T1000 (cell line): ENCODE measurements at places on chromosomes 3 and 15.

- DNase-seq, result no peak
Measured at GRCh38 chr3:115626006-115626409, 2.7 kb downstream of the GAP43 start.

DNA sequence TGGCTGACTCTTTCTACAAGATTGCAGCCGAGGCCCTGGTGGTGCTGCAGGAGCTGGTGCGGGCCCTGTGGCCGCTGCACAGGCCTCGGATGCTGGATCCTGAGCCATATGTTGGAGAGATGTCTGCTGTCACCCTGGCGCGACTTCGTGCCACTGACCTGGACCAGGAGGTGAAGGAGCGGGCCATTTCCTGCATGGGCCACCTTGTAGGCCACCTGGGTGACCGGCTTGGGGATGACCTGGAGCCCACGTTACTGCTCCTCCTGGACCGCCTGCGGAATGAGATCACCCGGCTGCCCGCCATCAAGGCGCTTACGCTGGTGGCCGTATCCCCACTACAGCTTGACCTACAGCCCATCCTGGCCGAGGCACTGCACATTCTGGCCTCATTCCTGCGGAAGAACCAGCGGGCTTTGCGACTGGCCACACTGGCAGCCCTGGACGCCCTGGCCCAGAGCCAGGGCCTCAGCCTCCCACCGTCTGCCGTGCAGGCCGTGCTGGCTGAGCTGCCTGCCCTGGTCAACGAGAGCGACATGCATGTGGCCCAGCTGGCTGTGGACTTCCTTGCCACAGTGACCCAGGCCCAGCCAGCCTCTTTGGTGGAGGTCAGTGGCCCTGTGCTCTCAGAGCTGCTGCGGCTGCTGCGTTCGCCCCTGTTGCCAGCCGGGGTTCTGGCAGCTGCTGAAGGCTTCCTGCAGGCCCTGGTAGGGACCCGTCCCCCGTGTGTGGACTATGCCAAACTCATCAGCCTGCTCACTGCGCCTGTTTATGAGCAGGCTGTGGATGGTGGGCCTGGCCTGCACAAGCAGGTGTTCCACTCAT is 20.3 kb downstream of the CAND2 start:
- DNase-seq, result no peak

GRCh38 chr15:79442911-79443310 is 10.8 kb downstream of the MINAR1 start:
- DNase-seq, result no peak

DNA sequence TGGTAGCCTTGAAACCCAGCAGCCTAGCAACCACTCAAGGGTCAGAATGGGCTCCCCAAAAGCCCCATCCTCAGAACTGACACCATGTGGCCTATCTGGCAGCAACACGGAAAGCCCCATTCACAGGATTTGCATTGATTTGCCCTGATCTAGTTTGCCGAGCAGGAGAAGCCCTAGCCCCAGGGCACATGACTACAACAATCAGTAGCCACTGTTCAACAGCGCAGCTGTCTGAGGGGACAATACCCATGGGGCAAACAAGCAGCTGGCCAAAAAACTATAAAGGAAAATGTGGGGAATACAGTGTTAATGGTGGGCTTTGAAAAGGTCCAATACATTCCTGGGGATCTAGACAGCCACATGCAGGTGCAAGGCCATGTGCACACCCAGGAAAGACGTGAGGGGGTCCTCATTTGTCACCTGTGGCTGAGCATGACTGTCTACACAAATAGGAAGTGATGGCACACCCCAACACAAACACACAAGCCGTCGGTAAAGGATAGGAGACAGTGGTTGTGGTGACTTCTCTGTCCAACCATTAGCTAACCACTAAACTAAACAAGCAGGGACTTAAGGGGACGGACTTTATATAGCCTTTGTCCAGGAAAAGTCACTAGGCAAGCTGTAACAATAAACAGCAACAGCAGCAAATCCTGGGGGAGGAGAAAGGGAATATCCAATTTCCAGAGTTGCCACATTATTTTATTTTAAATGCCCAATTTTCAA is 113.7 kb downstream of the LRIG1 start:
- DNase-seq, result peak; percentile 31

GRCh38 chr3:62718011-62718410 is 157.2 kb downstream of the CADPS start:
- no peak for DNase-seq

DNA sequence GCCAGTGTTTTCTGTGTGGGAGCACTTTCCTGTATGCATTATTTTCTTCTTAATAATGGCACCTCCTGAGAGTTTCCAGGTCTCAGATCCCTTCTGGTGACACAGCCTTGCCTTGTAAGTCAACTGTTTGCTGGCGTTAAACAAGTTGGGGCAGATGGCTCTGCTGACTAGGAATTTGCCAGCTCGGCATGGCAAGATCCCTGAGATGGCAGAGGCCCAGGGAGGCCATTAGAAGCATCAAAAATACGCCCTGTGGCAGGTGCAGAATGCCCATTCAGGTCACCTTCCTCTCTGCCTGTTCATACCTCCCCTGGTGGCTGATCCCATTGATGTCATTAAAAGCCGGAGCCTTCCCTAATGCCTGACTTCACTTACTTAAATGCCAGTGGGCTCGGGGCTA is 320.9 kb upstream of the CTDSPL start:
- no peak for DNase-seq

DNA sequence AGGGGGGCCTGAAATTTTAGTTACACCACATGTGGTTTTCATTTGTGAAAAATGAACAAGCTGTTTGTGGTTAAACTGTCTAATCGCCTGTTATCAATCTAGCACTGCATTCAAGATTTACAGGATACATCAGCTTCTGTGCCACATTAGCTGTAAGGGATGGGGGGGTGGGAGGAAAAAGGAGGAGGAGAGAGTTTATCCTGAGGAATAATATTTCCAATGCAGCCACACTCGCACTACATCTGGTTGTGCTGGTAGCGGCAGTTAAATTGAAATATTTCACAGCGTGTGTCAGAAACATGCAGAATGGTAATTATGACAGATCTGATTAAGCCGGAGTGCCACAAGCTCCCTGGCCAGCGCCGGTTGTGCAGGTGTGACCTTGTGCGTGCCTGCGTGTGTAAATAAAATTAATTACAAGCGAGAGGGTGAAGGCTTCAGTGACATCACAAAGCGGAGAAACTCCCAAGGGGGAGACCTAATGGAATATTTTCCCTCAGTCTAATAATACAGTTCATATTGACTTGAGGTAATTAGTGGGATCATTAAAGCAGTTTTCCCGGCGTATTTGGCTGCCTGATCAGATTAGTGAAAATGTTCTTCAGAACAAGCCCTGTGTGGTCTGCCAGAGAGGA is 55.5 kb downstream of the SATB1 start:
- no peak for DNase-seq

DNA sequence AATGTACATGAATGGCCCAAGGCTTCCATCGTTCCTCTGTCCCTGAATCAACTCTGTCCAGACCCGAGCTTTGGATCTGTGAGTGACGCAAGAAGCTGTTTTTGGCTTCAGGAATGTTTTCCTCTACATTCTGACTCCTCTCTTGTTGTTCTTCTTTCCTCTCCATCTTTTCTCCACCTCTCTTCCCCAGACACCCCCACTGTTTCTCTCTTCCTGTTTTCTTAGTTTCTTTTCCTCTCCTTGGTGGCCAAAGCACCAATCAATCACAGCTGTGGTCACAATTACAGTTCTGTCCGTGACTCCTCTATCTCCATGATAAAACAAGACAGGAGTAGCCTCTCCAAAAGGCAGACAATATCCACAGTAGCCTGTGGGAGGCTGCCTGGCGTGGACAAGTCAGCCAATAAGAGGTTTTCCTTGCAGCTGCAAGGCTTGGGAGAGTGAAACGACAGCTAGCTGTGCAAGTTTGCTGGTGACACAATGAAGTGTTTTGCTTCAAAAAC is 4.9 kb upstream of the TMEM212 start:
- DNase-seq, result no peak

GRCh38 chr15:33489335-33489734 is 178.6 kb downstream of the RYR3 start:
- DNase-seq, result no peak

DNA sequence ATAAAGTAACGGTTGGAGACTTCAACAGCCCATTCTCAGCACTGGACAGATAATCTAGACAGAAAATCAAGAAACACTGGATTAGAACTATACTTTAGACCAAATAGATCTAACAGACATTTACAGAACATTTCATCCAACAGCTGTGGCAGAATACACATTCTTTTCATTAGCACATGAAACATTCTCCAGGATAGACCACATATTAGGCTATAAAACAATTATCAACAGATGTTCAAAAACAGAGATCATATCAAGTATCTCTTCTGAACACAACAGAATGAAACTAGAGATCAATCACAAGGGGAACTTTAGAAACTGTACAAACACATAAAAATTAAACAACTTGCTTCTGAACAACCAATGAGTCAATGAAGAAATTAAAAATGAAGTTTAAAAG is 133.3 kb downstream of the ADAM10 start:
- DNase-seq, result no peak

GRCh38 chr3:134407239-134407625 is 33.0 kb upstream of the AMOTL2 start:
- no peak for DNase-seq

GRCh38 chr3:65524584-65524983 is 514.1 kb downstream of the MAGI1 start:
- no peak for DNase-seq

GRCh38 chr3:170330366-170330765 is 27.1 kb upstream of the SKIL start:
- DNase-seq, result peak; percentile 9

- no peak for DNase-seq
Measured at GRCh38 chr15:91696981-91697380, 156.5 kb upstream of the SLCO3A1 start.

DNA sequence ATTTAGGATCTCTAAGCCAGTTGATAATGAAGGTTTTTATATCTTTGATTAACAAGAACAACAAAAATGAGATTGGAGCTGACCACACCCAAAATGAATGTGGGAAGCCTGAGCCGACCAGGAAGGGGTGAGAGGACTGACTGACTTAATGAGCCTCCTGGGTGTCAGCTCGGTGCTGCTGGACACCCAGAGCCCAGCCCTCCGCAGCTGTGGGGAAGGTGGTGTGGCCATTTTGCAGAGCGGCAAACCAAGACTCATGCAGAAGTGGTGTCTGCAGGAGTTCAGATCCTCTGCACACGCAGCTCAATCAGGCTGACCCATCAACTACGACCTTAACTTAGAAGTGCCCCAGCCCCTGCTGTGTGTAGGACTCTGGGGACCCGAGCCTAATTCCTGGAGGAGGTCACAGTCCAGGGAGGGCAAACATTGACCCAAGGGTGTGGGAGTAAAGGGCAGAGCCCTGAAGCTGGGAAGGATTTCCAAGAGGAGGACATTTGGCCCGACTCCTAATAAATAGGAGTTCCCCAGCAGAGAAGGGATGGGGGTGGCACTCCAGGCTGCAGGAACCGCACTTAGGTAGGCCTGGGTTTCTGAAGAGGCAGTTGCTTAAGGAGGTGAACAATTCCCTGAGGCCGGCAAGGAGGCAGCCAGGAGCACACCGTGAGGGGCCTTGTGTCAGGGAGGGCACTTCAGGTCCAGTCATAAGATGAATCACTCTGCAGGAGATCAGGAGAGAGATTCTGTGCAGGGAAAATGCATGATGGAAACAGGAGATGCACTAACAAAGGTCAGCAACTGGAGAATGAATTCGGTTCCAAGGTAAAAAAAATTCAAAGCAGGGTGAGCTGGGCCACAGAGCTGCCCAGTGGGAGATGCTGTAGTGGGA is 197.1 kb upstream of the TPM1 start:
- no peak for DNase-seq

GRCh38 chr15:79516155-79516554 is 84.0 kb downstream of the MINAR1 start:
- DNase-seq, result no peak

- no peak for DNase-seq
Measured at GRCh38 chr3:17749705-17750293, 7.4 kb upstream of the TBC1D5 start.

DNA sequence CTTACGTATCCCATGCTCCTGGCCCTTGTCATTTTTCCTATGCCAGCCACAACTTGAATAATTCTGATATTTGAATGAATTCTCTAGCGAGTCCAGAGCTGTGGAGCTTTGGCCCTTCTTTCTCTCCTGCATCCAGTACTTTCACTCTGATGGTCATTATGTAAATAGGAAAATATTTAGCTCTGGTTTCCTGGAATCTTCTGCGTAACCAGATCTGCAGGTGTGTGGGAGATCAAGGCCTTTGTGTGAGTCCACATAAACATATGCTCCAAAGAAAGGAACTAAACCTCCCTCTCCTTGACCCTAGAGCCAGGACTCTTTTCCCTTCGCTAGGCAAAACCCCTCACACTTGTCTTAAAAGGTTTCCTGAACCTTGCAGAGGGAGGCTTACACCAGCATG is 132.5 kb upstream of the THBS1 start:
- DNase-seq, result no peak

DNA sequence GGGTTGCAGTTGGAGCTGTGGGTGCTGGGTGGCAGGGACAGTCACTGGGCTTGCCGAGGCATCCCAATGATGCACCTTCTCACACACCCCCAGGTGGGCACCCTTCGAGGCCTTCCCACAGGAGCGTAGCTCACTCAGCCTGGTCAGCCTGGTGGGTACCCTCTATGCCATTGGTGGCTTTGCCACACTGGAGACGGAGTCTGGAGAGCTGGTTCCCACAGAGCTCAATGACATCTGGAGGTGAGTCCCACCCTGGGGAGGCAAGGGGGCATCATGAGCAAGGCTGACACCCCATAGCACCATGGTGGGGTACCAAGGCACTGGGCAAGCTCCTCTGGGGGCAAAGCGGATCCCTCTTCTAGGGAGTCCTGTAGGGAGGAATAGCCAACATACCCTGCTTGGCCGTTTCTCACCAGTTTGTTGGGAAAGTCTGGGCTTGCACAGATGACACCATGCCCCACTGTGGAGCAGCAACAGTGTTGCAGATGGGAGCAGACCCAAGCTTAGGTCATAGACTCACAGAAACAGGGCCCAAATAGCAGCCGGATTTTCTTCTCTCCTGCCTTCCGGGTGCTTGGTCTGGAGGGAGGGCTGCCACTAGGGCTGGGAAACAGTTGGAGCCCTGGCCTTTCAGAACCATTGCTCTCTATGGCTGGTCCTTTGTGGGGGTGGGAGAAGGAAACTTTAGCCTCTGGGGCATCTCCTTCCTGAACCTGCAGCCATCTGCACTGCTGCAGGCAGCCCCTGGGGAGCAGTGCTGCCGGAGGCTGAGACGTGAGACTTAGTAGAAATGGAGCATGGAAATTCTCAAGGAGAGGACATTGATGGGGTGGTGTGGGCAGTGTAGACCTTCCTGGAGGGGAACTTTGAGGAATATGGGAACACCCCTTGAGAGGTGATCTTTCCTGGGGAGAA is 5.7 kb downstream of the KLHL40 start:
- DNase-seq, result no peak

GRCh38 chr15:66094331-66094730 is 159.2 kb downstream of the MEGF11 start:
- no peak for DNase-seq

GRCh38 chr3:194872669-194872977 is 186.9 kb downstream of the FAM43A start:
- DNase-seq, result peak; percentile 21

DNA sequence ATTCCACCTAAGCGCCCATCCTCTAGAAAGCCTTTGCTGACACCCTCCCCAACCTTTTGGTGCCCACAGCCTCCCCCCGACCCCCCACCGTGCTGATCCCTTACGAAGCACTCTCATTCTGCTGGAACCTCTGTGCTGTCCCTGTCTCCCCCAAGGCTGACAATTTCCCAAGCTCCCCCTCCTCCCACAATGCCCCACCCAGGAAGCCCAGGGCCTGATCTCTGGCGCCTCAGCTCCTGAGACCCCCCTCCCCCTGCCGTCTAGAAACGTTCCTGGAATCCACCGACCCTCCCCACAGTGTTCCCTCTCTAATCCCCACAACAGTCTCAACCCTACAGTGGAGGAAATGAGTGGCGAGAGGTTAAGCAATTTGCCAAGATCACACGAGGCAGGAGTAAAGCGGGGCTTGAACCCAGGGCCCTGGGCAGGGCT is 18.3 kb downstream of the MYL3 start:
- DNase-seq, result no peak
